Gastrocnemius medialis (tissue), 4 donors: ENCODE measurements at places on chromosomes 6 and 20. TPM values are rescaled to one million over a fixed set of nuclear protein-coding genes. Genes with fewer than 3 reads are reported as not detected.

DNA sequence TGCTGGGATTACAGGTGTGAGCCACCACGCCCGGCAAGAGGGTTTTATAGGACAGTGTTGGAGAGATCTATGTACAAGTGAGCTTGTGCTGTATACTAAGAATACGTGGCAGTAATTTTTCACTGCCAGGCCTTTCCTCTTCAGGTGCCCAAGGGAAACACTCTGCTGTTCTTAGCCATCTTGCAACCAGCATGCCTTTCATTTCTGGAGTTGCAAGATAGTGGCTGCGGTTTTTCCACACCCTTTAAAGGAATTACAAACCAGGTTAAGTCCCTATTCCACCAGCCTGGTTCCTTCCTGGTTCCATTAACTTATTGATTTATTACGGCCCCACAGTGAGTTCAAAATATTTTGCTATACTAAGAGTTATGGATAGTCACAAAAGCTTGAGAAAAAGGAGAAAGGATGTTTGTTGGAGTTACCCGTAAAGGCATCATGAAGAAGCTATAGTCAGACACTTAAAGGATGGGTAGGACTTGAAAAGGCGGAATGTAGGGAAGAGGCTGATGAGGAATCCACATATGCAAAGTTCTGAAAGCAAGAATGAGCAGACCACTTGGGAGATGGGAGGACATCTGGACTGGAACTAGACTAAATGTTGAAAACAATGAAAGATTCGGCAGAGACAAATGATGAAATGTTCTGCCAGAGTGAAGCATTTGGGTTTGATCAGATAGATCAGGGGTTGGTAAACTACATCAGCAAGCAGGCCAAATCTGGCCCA, 61.4 kb upstream of the ASIP start:
- no peaks in the 10 kb centered on the region for H3K27me3 ChIP-seq
- no peak overlapping the region for H3K27ac ChIP-seq
- no peak for DNase-seq
- H3K4me3 ChIP-seq, result no peak overlapping the region
- H3K36me3 ChIP-seq, result no peaks in the 10 kb centered on the region

DNA sequence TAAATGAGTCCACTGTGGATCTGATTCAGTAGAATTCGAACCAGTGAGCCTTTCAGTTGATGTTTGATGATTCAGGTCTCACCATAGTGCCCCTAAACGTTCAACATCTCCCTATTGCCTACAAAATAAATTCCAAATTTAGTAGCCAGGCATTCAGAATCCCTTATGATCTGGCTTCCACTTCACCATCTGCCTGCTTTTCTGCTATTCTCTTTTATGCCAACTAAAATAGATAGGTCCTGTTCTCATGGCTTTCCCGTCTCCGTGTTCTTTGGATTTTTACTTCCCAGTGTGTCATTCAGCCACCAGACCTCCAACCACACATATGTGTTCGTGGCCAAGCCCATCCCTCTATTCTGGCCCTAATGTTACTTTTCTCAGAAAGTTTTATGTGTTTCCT, 410.4 kb downstream of the LMBRD1 start:
- H3K36me3 ChIP-seq, result no peaks in the 10 kb centered on the region
- H3K27me3 ChIP-seq, result no peaks in the 10 kb centered on the region
- no peak for DNase-seq
- H3K27ac ChIP-seq, result no peak overlapping the region
- H3K4me3 ChIP-seq, result no peak overlapping the region

DNA sequence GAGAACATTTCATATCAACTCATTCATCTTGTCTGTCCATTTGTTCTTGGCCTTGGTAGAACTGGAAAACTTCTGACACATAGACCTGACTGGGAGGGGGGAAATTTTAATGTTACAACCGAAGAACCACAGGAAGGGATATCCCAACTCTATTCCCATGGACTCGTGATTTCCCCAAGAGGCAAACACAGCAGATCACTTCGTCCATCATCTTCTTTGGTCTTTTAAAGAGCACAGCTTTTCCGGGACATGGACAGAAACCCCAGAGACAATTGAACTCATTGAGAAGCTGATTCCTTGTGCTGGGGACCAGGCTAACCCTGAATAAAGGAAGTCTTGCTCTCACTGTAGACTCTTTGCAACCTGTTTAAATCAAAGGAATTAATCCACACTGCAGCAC, 66.3 kb upstream of the TMEM170B start:
- no peak overlapping the region for H3K4me3 ChIP-seq
- peaks cover 6% of the 10 kb centered on the region for H3K27me3 ChIP-seq
- H3K4me1 ChIP-seq, result peaks cover 17% of the 10 kb centered on the region

DNA sequence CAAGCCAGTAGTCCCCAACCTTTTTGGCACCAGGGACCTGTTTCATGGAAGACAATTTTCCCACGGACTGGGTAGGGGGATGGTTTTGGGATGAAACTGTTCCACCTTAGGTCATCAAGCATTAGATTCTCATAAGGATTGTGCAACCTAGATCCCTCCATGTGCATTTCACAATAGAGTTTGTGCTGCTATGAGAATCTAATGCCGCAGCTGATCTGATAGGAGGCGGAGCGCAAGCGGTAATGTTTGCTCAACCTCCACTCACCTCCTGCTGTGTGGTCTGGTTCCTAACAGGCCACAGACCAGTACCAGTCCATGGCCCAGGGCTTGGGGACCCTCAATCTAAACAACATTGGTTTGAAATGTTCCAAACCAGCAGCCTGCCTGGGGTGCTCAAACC, 137.0 kb upstream of the STXBP5 start:
- no peaks in the 10 kb centered on the region for H3K27me3 ChIP-seq
- H3K36me3 ChIP-seq, result no peaks in the 10 kb centered on the region
- no peaks in the 10 kb centered on the region for H3K4me1 ChIP-seq
- no peak overlapping the region for H3K27ac ChIP-seq
- no peak for DNase-seq

DNA sequence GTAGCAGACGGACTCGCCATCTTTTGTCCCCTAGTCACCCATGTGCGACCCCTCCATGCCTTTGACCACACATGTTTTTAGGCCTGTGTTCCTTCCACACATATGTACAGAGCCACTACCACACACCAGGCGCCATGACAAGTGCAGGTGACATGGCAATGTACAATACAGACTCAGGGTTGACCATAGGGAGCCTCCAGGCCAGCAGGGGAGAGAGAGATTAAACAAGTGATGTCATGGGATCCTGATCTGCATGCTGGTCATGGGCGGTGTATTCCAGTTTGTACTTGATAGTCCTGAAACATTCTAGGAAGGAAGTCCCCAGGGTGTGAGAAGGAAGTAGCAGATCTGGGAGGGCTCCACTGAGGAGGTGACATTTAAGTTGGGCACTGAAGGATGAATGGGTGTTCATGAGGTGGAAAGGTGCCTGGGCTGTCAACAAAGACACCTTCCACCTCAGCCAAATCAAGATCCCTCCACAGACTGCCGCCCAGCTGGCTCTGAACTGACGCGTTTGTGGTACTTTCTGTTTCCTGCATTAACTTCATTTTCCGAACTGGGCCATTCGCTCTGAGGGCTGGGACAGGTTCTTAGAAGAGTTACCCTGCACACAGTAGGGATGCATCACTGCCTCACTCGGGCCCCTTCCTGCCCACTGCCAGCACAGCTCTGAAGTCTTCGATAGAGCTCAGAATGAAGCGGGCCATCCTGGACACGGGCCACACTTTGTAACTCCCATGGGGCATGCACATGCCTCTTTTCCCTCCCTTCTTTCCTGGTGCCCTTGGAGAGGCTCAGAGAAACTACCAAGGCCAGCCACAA, 94.0 kb downstream of the NOL4L start:
- no peaks in the 10 kb centered on the region for H3K4me1 ChIP-seq
- no peak for DNase-seq
- no peak overlapping the region for H3K4me3 ChIP-seq
- H3K27ac ChIP-seq, result no peak overlapping the region

- peak overlapping the region; percentile 94 for H3K27ac ChIP-seq
- DNase-seq, result peak; percentile 87
- H3K4me1 ChIP-seq, result peaks cover 63% of the 10 kb centered on the region
- no peak overlapping the region for H3K4me3 ChIP-seq
- no peaks in the 10 kb centered on the region for H3K27me3 ChIP-seq
These were observed 51.4 kb downstream of the TGM2 start for GRCh38 chr20:38113401-38114325.

DNA sequence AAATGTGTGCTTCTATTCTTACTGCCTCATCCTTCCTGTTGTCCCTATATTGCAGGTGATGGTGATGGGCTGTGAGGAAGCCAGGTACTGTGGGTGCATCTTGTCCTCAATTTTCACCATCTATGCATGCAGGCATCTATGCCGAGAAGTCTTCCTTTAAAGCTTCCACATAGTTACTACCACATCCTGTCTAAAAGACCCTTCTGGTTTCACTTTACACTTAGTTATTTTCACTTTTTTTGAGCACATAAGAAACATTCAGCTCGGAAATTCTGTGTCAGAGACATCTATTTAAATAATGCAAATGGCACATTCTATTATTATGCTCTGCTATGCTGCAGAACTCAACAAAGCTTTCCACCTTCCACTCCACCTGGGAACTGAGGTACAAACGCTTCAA, 28.2 kb upstream of the FABP7 start:
- no peak overlapping the region for H3K4me3 ChIP-seq
- peak overlapping the region; percentile 84 for H3K27ac ChIP-seq
- DNase-seq, result no peak
- peaks cover 14% of the 10 kb centered on the region for H3K4me1 ChIP-seq
- H3K36me3 ChIP-seq, result no peaks in the 10 kb centered on the region

Gene TMEM170B
- 10.1 TPM for total RNA-seq

Gene RIMS1
- total RNA-seq, result 1.1 TPM

Gene MCHR2
- total RNA-seq, result not detected

Gene COL9A3
- total RNA-seq, result 0.41 TPM

Gene SRXN1
- total RNA-seq, result 104 TPM
